ENCODE measurements at places on chromosomes 6 and 20.

- no peak for DNase-seq
These were observed 34.3 kb upstream of the RNF144B start for GRCh38 chr6:18352842-18353241.

- no peak for DNase-seq
These were observed 4.0 kb downstream of the RBBP8NL start for GRCh38 chr20:62423326-62423706.

DNA sequence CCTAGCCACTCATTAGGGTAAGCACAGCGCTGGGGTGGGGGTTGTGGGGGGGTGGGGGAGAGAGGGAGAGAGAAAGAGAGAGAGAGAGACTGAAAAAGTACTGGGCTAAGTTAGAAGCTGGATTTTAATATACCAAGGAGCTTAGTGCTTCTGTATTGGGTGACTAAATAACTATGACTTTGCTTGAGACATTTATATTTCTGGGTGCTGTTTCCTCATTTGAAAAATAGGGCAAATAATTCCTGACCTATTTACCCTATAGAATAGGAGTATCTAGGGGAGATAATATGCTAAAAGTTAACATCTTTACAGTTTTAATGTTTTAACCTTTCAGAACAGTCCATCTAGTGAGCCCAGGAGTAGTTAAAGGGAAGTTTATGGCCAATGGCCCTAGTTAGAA is 7.7 kb downstream of the NKAIN2 start:
- DNase-seq = no peak

GRCh38 chr20:47354714-47355488 is 1.6 kb downstream of the ZMYND8 start:
- DNase-seq = peak; percentile 44

DNA sequence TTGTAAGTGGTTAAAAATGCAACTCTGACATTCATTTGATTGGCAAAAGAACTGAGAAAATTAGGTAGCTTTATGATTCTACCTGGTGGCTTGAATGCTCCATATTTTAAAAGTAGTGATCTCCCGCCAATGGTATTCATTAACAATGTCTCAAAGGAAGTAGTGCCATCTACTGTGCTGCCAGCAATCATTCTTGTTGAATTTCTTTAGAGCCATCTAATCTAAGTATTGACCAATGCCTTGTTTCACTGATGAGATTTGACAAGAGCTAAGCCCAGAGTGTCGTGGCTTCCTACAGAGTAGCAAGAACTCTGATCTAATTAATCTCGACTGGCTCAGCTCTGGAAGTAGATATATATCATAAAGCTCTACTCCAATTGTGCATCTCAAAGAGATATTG is 696.7 kb downstream of the C6orf118 start:
- DNase-seq = no peak

DNA sequence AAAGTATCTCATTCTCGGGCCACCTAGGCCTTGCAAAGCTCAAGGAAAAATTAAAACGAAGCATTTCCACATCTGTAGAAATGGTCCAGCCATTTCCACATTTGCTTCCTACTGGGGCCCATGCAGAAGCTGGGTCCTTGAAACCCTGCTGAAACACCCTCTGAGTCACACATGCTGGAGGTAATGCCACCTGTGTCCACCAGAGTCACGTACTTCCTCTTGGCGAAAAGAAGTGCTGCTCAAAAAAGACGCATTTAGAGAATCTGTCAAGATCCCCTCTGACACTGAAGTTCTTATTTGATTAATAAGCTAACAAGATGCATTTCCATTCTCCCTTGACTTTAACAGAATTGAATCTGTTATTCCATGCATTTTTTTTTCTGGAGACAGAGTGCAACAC is 423.2 kb downstream of the PREX1 start:
- no peak for DNase-seq

- no peak for DNase-seq
These were observed 434.7 kb upstream of the SOX4 start for GRCh38 chr6:21158873-21159272.

DNA sequence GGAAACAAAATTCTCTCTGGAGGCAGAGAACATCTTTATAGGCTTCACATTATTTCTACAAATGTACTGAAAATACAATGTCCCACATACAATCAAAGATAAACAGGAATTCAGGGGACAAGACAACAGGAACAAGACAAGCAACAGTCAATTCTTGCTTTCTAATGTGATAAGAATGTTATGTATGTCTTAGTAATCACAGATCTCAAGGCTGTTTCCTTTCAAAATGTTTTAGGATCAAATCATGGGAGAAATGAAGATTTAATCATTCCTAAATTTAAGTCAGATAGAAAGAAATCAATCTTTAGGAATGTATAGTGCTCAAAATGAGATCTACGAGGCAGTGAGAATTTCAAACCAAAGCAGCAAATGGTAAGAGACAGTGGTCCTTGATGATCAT is 32.1 kb downstream of the NEDD9 start:
- peak; percentile 74 for DNase-seq

DNA sequence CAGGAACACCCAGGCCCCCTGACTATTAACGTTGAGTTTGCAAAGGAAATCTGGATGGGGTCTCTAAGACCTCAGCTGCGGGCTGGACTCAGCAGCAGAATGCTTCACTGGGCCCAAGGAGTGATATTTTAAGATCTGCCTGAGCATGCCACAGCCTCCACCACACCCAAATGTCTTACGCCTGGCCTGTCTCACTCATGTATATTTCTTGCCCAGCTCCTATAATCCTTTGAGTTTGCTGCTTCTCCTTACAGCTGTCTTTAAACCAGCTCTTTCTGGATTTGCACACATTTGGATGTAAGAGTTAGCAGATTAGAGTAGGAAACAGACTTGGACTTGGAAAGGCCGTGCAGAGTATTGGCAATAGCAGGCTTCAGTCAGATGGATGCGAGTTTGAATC is 16.4 kb downstream of the CASS4 start:
- no peak for DNase-seq

- peak; percentile 54 for DNase-seq
These were observed 10.4 kb upstream of the RNF182 start for GRCh38 chr6:13914351-13914750.

GRCh38 chr20:51162015-51162414 is 139.1 kb upstream of the KCNG1 start:
- no peak for DNase-seq

DNA sequence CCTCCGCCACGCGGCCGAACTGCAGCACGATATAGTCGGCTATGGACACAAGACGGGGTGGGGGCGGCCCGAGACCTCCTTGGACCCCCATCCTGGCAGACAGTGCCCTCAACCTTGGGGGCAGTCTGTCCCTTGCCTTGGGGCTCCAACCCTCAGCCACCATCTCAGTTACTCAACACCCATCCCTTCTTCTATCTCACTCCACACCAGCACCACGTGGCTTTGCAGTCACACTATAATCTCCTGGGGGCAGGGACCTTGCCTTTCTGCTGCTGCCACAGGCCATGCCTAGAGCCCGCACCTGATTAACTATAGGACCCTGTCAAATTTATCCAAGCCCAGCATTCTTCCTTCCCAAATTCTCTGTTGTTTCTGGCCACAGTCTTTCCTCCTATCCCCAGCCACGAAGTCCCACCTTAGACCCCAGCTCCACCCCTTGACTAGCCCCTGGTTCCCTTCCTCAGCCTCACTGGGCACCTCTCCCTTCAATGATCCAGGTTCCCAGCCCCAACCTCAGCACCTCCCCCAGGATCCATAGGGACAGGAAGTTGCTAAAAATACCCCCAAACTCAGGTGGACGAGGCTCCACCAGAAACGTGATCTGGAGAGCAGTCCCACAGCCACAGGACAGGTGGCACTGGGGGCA is 1.7 kb upstream of the TEAD3 start:
- DNase-seq = no peak

DNA sequence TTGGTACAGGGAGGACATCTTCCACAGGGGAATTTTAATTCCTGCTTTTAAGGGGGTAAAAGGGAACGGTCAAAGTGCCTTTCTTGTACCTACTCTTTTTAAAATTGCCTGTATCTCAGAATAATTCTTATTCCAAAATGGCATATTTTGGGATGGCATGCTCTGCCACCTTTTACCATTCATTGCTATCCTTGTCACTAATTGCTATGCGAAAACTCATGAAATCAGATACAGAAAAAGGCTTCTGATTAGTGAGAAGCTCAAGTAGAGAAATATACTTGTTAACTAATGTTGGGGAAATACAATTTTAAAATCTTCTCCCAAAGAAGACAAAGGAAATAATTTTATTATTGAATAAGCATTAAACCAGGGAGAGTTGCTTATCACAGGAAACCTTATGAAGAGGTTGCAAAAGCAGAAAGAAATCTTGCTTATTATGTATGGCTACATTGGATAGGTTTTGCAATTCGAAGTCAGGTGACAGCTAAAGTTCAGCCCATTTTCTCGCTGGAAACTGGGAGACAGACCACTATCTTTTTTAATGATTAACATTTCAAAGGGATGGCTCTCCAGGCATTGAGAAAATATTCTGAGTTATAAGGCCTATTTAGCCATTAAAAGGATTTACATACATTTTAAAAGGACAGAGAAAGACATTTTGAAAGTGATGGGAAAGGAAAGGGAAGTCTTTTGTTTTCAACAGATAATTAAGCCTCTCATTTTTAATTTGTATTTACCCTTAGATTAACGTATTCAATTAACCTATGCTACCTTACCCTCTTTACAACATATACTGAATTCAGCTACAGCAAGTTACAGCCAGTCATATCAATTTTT is 110.3 kb upstream of the PRSS16 start:
- no peak for DNase-seq

- DNase-seq = no peak
These were observed 229.2 kb downstream of the PHF3 start for GRCh38 chr6:63864671-63865318.

- DNase-seq = no peak
These were observed 85.4 kb downstream of the EYA4 start for GRCh38 chr6:133326584-133326983.

- DNase-seq = no peak
These were observed 2.4 kb upstream of the LY86 start for GRCh38 chr6:6586167-6586566.

GRCh38 chr6:109292420-109292819 is 89.8 kb downstream of the CD164 start:
- DNase-seq = no peak

DNA sequence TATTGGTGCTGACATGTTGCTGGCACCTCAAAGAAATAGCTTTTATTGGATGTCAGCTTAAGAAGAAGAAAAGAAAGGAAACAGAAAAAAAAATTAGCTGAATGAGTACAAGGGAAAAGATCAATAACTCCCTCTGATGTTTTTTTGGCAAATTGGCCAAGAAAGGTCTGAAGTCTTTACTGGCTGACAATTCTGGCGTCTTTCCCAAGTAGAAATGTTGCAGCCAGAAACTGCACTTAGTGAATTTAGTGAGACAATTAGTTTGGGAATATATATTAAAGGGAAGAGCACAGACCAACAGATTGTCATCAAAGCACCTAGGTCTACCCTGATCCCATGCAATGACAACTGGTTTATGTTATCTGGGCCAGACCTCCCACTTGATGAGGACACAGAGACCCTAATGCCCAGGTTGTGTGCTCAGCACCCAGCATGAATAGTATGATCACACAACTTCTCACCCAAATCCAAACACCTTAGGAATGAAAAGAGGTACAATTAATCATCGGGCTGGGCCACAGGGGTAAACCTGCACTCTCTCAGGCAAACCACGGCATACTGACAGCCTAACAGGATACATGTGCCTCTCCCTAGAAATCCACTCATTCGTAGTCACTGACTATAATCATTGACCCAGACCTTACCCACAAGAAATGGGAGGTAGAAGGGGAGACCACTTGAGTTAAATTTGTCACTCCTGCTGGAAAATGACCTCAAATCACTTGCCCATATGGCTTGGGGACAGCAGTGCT is 612.3 kb upstream of the ARID1B start:
- DNase-seq = no peak

- peak; percentile 85 for DNase-seq
These were observed 69.3 kb downstream of the SYNJ2 start for GRCh38 chr6:158050955-158051354.

DNA sequence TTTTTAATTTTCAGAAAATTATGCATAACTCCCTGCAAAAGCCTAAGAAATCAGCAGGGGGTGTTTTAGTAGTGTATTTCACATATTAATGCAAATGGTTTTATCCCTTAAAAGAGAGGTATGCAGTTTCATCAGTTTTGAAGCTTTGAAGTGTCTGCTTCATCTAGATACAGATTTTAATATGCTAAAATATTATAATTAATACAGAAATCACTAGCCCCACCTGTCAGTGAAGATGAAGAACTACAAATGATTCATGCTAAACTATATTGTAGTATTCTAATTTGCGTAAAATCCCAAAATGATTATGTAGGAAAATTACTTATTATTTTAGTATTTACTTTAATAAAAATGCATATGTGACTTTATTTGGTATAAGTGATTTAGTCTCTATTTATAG is 2.9 kb upstream of the TFB1M start:
- no peak for DNase-seq

DNA sequence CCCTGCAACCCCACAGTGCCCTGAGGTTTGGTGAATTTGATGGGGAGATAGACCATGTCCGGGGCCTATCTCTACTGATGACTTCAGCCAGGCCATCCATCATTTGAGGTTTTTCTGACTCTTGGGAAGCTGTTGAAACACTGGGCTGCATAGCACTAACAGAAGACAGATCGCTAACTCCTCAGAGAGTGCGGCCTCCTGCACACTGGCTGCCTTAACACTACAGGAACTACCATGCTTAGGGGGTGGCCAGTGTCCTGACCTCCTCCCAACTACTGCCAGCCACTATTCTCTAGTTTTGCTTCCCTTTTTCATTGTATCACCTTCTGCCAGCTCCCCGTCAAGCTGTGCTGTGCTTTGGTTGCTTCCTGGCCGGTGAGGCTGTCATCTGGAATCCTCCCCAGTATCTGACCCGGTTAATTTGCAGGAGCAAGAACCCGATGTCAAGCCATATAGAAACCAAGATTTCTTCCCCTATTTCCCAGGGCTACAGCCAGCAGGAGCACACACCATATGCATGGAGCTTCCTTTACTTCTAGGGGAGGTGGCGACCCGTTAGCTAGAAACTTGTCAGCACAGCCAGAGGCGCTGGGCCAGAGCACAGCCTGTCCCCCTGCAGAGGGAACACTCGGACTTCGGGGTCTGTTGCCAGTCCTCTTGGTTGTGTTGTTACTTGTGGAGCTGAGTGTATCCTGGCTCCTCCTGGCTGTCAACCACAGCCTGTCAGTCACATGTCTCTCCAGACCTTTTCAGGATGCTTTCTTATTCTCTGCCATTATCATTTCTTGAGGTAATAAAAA is 57.3 kb upstream of the TRAF3IP2 start:
- peak; percentile 31 for DNase-seq
